Effector CD8-positive, alpha-beta T cell (primary cell): ENCODE measurements at places on chromosomes 7 and 10.

DNA sequence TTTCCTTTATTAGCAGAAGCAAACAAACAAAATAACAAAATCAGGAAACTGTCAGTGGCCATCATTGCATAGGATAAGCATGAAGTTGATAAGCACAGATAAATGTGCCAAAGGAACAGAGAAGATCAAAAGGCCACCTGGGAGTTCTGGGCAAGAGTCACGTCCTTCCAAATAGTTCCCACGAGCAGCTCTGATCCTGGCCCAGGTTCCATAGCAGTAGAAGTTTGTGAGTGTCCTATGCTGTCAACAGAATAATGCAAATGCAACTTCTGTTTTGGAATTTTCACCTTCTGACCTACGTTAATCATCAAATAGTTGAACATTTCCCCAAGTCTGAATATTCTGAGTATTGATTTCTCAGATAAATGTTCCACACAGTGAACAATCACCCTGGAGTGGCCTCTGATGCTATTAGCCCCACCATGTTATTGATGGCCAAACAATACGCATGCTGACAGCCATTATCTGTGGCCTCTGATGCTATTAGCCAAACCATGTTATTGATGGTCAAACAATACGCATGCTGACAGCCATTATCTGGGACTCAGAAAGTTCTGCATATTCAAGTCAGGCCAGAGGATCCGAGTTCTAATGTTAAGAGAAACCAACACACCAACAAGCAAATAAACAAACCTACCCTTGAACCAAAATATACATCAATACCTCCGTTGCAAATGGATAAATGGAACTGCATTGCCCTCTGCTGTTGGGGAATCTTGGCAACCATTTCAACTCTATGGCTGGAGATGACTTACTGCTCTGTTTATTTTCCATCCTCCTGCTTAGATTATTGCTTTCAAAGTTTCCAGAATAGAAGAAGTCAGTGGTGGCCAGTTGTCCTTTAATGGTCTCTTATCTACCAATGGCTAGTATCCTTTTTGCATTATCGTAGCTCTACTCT lies 63.3 kb downstream of the MRC1 start:
- no peak for DNase-seq

DNA sequence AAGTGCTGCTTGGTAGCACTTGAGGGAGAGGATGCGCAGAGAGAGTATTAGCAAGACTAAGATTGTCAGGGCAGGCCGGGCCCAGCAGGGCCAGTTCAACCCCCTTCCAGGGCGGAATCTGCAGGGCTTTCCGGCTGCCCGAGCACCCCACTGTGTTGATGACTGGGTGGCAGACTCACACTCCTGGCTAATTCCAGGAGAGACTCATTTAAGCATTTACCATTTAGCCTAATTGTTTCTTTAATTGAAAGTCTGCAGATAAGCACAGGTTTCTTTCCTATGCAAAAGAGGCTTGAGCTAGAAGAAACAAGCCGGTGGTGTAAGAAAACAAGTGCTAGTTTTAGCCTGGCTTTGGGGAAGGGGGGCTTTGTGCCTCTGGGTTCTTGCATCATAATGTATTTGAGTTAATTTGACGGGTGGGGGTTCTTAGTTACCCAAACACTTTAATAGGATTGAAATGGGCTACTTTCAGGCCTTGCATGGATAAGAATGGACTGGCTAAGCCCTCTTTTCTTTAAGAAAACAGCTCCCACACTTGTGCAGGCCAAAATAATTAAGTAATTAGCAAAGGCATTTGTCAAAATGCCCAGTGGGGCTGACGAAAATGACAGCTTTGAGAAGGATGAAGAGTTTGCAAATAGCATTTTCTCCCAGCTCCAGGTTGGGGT lies 201.3 kb downstream of the MYOF start:
- no peak for DNase-seq

- no peak for DNase-seq
Observed at GRCh38 chr7:128891942-128892269, 18.6 kb downstream of the KCP start.

DNA sequence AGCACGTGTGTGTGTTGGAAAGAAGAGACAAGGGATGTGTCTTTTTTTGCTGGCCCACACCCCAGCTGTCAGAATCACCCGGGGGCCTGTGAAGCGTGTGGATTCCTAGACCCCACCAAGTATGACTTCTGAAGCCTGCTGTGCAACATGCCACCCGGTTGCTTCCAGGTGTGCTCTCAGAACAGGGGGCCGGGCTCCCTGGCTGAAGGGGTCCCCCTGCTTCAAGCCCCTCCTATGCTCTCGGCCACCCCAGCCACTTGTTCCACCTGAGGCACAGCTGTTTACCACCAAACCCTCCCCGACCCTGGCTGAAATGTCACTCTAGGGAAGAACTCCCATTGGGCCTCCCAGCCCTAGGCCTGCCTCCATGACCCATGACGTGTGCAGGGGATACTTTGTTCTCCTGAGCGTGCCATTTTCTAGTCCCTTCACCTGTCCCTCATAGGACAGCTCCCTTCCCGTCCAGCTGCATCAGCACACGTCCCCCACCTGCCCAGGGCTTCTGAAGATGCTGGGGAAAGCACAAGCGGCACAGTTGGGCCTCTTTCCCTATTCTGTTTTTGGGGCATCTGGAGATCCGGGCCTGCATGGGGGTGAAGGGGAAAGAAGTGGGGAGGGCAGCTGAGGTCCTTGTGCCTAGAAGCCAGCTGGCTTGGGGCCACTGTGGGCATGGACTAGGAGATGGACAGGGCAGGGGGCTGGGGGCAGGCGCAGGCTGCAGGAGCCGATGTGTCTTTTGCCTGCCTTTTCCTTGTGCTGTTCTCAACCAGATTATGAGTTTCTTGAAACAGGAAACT lies 33.3 kb downstream of the CRHR2 start:
- DNase-seq, result no peak

DNA sequence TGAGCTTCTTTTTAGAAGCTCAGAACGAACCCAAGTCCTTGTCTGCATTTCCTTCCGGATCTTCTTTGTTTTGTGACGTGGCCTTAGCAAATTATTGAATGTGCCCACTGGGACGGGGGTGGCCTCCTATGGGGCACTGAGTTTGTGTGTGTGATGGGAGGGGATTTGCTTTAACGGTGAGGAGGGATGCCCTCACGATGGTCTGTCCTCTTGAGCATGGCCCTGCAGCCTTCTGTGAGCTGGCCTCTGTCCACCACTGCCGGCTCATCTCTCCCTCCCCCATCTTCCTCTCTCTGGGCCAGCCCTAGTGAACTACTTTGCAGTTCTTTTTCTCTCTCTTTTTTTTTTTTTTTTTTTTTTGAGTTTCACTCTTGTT lies 62.9 kb upstream of the MKRN1 start:
- DNase-seq, result no peak

DNA sequence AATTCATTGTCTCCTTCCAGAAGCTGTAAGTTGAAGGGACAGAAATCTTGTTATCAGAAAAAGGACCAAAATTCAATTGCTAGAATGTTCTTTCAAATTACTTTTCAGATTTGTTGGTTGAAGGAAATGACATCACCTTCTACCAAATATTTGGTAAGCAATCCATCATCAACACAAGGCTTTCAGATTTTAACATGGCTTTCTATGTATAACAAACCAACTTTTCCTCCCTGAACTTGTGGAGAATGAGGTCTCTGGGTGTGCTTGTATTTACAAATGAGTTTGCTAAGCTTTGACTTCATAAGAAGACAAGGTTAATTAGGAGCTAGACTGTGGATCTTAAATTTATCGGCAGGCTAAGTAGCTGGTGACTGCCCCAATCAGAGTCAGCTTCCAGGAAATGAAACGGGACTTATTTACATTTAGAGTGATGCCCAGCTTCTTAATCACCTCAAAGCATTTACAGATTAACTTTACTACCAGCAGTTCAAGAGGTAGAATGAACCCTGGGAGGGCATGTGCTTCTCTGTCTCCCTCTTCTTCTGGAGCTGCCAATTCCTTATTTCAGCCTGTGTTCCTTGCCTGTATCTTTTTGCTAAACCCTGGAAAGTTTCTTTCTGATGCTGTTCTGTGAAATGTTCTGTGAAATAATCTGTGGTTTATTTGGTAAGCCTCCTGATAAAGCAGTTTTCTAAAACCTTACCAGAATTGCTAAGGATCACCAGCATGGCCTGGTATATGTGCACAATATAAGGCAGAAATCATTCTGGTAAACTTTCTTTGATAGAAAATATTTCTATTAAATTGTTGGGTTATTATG lies 248.8 kb upstream of the FZD8 start:
- no peak for DNase-seq

- DNase-seq, result no peak
Observed at GRCh38 chr10:4373612-4374011, 452.4 kb upstream of the AKR1E2 start.

DNA sequence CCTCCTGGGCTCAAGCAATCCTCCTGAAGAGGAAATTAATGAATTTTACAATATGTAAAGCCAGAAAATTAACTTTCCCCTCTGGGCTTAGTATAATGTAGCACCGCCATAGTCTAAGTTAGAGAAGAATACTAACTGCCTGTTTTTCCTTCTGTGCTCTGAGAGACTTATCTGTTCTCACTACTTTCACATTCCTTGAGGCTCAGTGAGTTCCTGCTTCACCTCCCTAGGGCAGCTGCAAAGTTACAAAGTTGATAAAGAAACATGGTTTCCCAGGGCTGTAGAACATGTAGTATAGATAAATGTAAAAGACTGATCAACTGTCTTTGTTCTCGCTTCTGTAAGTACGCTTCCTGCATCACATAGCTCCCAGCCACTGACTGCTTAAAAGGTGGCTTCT lies 16.0 kb upstream of the OLAH start:
- DNase-seq, result no peak

DNA sequence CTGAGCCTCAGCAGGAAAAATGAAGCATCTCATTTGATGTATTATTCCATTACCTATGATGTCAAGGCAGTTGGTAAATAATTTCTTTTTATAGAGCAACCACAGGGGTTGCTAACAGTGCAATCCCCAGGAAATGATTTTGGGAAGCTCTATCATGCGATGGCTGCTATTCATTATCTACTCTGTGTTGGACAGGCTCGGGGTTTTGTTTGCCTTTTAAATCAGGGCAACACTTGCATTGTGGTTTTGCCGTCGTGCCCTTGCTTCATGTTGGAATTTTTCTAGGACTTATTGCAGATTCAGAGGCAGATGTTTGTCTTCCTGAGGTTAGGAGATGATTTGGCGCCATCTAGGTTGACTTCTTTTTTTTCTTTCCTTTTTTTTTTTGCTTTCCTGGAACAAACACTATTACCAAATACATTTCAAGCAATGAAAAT lies 128.4 kb downstream of the BICC1 start:
- DNase-seq, result no peak

DNA sequence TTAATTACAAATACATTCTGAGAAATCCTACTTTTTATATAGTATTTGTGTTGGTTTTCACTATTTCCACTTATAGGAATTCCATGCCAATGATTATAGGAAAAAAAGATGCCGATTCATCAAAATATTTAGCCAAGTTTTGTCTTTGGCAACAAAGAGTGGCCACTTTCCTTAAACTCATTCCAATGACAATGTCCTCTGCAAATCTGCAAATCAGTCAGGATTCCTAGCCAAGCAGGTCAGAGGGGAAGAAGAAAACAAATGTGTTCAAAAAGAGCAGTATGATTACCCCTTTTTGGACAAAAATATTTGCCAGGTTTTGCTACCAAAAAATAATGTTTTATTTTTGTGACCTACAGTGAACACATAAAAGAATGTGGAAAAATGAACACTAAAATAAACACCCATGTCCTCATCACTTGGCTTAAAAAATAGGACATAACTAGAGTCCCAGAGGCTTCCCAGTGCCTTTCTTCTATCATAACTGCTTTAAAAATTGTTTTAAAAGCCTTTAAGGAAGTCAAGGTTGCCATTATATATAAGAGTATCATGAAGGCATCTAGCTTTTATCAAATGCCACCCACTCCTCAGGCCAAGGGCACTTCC lies 125.9 kb downstream of the ADAM12 start:
- no peak for DNase-seq

- DNase-seq, result no peak
Observed at GRCh38 chr10:126240483-126240882, 147.8 kb downstream of the ADAM12 start.
